ENCODE measurements at places on chromosomes 16 and 17.
A peak's percentile ranks its signal among the peaks of the same experiment; 100 is the strongest.

- no peak for DNase-seq
Measured at GRCh38 chr17:82320140-82320840, 2.9 kb upstream of the CD7 start.

DNA sequence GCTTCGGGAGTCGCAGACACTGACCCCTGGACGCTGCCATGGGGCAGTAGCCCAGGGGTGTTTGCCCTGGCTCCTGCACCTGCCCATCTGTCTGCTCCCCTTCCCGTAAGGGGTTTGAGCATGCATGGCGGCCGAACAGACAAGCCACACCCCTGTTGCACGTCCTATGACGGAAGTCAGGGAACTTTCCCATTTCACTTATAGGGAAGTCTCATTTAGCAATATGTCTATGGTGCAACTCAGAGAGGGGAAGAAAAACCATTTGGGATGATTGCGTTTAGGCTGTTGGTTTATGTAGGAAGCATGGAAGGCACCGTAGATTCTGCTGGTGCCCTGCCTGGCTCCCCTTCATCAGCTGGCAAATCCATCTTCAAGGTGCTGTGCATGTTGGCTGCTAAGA is 112.5 kb downstream of the HAPSTR1 start:
- DNase-seq: no peak

DNA sequence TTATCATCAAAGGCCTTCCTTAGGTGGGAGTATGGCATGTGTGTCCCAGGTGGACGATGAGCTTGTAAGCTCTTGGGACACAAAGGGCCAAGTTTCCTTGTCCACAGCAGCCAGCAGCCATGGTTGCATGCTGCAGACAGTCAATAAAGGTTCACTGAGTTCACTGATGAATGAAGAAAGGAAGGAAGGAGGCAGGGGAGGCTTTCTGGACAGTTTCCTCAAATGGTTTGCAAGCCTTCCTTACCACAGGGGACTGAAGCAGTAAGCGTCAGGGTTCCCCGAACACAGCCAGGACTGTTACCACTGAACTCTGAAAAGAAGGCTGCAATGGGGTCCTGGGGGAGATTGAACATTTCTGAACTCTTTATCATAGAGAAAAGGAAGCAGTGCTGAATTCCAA is 111.1 kb downstream of the GAS7 start:
- DNase-seq: no peak

- peak; percentile 20 for DNase-seq
Measured at GRCh38 chr16:19997264-19997663, 76.4 kb downstream of the GPR139 start.

- DNase-seq: no peak
Measured at GRCh38 chr16:86019446-86020047, 120.6 kb downstream of the IRF8 start.

- DNase-seq: no peak
Measured at GRCh38 chr17:61783556-61784304, 79.6 kb downstream of the BRIP1 start.

DNA sequence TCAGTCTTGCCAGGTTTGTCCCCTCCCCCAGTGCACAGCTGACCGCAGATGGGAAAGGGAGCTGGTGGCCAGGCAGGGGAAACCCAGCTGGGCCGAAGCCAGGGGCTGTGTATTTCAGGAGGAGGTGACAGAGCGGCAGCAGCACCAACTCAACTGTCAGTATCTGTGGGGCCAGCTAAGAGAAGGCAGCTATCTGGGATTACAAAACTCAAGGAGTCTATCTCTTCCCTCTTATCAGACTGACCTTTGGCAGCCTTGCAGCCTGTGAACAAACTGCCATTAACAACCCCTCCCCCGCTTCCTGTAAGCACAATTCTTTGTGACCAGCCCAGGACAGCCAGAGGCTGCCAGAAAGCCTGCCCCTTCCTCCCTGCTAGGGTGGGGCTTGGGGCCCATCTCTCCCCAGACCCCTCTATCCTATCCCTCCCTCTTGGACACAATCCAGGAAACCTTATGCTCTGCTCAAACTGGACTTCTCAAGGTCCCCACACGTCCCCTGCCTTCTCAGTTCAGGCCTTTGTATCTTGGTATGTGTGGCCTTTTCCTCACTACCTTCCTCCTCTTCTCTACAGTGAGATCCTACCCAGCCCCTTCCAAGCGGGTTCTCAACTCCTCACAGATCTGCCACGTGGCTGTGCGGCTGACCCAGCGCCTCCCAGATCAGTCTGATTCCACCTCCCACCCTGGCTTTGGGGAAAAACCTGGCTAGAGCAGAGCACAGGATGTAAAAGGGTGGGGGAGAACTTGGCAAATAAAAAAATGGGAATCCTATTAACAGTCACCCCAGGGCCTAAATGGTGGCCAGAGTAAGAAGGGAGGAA is 10.5 kb downstream of the ST3GAL2 start:
- no peak for DNase-seq

DNA sequence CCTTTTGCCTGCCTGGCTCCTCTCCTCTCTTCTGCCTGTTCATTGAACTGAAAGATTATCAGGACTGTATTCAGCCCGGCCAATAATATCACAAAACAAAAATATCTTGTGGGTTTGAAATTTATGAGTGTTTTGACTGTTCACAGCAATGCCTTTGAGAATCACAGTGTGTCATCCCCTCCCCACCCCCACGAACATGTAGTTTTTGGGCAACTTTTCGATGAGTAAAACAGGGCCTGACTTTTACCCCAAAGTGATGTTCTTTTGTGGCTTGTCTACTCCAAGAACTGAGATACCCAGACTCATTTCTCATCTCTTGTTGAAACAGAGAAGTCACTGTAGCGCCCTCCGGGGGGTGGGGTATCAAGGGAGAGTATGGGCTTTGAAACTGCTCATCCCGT is 675.7 kb downstream of the WWOX start:
- DNase-seq: no peak

- DNase-seq: no peak
Measured at GRCh38 chr17:17176341-17176740, 29.8 kb downstream of the PLD6 start.

- peak; percentile 47 for DNase-seq
Measured at GRCh38 chr16:23452572-23453337, at the start of gene COG7. Gene COG7, minus strand, starts transcription at chr16:23453189. Its CDS starts 195 bp downstream, at chr16:23452994.

GRCh38 chr17:72506773-72507172 is 386.0 kb downstream of the SOX9 start:
- no peak for DNase-seq

- DNase-seq: no peak
Measured at GRCh38 chr16:58433569-58433951, 41.3 kb downstream of the GINS3 start.

DNA sequence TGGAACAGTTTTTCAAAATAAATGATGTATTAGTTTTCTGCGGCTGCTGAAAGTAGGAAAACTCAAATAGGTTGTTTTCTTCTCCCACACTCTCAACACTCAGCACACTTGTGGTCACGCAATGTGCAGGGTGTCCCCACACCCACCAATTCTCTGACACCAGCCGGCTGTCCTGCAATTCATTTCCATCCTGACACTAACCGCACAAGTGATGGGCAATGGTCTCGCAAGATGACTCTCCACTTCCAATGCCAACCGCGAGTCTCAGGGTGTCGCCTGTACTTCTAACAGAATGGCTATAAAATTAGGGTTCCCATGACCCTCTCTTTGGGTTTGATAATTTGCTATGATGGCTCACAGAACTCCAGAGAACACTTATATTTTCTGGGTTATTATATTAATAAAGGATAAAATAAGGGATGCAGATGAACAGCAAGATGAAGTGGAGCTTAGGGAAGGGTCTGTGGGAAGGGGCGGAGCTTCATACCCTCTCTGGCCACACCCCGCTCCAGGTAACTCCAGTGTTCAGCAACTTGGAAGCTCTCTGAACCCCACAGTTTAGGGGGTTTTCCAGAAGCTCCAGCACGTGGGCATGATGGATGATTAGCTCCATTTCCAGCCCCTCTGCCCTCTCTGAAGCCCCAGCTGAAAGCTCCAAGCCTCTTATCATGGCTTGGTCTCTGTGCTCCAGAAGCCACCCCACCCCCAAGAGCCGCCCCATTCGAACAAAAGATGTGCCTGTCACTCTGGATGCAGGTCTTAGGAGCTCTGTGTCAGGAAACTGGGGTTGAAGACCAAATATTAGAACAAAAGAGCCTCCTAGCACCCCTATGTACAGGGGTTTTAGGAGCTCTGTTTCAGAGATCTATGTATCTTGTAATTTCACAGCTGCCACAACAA is 19.8 kb downstream of the TAF1C start:
- DNase-seq: no peak

DNA sequence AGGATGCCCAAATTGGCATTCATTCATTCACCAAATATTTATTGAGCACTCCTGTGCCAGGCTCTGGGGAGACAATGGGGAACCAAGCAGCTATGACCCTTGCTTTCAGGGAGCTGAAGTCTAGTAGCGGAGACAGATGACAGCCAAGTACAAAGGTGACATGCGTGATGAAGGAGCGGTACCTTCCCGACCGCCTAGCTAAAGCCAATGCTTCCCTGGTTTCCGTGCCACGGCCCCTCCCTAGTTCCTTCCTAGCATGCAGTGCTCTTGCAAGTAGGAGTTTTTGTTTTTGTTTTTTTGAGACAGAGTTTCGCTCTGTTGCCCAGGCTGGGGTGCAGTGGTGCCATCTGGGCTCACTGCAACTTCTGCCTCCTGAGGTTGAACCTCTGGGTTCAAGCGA is 3.2 kb upstream of the SLC5A2 start:
- no peak for DNase-seq

GRCh38 chr16:79134300-79134699 is 466.2 kb downstream of the MAF start:
- DNase-seq: no peak

DNA sequence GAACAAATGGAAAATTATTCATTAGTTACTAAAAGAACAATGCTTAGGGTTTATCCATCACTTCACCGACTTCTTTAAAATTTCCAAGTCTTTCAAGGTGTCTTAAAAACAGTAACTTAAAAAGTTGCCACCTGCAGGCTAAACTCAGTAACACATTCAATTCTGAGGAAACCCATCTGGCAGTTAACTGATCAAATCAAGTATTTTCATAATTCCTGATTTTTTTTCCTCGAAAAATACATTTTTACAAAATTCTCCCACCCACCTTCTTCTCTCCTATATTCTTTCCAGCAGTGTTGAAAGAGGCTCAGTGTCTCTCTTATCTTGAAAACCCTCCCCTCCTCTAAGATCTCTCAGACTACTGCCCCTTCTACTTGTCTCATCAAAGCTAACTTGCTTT is 29.9 kb downstream of the PARN start:
- DNase-seq: no peak

DNA sequence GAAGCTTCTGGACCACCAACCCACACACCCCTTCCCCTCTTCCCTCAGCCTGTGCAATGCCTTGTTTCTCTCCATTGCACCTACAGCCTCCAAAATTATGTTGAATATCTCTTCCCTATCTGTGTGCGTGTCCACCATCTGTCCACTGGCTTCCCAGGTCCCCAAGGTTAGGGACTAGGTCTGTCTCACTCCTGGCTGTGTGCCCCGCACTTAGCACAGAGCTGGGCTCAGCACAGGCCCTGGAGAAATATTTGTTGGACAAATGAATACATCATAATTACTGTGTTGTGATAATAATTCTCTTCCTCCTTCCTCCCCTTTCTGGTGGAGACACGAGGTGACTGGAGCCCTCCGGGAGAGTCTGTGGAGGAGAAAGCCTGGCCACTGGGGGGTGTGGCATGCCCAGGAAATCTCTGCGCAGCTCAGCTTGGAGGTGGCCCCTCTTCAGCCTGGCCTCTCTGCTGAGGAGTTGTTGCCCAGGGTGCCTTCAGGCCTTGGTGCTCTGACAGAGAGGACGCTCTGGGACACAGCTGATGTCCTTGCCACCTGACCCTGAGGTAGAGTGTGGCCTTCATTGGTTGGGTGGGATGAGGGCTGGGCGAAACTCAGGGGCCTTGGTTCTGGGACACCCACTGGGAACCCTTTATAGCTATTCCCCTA is 3.3 kb upstream of the BRD7 start:
- DNase-seq: no peak

- no peak for DNase-seq
Measured at GRCh38 chr16:9854675-9855074, 327.6 kb downstream of the GRIN2A start.

DNA sequence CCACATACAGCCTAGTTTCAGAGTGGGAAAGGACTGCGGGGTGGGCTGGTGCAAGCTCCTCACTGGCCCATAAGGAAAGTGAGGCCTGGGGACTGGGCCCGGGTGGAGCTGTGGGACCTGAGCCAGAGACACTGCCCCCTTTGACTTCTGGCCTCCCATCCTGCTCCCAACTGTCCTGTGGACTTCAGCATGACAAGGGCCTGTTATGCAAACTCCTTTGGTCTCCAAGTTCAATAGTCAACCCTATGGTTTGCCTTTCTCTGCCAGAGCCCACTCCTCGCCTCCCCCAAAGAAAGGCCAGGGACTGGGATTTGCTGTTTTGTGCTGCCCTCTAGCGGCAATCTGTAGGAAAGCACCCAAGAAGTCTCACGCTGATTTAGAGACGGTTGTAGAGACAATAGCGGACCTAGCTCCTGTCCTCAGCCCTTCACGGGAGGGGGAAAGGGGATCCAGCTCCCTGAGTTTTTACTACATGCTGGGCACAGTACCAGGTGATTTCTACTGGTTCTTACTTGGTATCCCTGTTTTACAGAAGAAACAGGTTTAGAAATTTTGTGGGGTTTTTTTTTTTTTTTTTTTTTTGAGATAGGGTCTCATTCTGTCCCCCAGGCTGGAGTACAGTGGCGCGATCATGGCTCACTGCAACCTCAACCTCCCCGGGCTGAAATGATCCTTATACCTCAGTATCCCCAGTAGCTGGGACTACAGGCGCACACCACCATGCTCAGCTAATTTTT is 1.2 kb upstream of the TLCD3B start:
- DNase-seq: peak; percentile 69

GRCh38 chr17:8463099-8463498 is 27.4 kb downstream of the NDEL1 start:
- no peak for DNase-seq

DNA sequence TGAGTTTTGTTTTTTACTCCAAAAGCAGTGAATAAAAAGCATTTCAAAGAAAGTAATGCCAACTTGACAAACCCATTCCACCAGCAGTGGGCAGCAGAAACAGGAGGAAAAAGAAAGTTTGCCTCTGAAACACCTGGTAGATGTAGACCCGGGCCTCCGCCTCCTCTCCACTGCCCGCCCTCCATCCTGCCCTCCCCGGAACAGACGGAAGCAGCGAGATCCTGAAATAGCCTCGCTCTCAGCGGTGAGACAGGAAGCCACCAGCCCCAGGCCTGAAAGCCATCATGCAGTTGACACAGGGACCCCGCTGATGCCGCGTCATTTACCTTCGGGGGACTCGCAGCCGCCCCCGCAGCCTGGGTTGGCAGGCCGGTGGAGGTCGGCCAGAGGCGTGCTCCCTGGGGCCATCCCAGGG is 67.8 kb downstream of the C16orf78 start:
- no peak for DNase-seq

DNA sequence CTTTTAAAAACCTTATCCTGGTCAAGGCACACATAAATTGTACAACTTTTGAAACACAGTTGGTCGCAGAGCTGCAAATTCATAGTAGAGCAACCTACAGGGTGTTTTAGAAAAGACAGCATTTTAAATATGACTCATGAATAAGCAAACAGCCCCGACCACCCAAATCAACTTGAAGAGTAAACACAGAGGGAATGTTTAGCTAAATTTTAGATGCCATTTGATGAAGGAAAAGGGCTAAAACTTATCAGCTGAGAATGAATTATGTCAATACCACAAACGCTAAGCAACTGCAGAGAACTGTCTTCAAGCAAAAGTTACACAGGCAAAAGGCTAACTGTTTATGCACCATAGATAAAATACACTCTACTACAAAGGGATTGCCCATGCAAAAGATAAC is 427.5 kb upstream of the PSMD7 start:
- no peak for DNase-seq
